ENCODE measurements at places on chromosomes 7 and 10.

- no peak for DNase-seq
Measured at GRCh38 chr7:78066599-78066998, 268.0 kb downstream of the PHTF2 start.

- no peak for DNase-seq
Measured at GRCh38 chr10:133044401-133044811, 43.3 kb upstream of the ADGRA1 start.

GRCh38 chr7:158602905-158603772, 15.5 kb upstream of the PTPRN2 start:
- no peak for DNase-seq

DNA sequence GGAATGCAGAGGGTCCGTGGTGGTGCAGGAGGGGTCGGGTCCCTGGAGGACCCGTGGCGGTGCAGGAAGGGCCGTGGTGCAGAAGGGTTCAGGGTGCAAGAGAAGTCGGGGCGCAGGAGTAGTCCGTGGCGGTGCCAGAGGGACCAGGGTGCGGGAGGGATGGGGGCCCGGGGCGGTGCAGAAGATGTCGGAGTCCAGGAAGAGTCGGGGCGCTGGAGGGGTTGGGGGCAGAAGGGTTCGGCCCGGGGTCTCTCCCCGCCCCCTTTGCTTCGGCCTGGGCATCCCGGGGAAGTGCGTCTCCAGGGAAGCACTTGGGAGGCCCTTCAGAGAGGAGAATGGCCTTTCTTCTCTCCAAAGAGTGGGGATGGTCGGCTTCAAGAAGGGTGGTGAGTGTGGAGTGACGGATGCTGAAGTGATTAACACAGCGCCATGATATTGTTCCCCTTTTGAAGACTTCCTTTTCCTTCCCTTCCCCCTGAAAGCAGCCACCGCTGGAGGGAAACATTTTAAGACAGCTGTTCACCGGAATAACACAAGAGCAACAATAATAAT, 997 bp downstream of the WDR37 start:
- no peak for DNase-seq

GRCh38 chr7:26368542-26368941, 76.9 kb downstream of the SNX10 start:
- no peak for DNase-seq

DNA sequence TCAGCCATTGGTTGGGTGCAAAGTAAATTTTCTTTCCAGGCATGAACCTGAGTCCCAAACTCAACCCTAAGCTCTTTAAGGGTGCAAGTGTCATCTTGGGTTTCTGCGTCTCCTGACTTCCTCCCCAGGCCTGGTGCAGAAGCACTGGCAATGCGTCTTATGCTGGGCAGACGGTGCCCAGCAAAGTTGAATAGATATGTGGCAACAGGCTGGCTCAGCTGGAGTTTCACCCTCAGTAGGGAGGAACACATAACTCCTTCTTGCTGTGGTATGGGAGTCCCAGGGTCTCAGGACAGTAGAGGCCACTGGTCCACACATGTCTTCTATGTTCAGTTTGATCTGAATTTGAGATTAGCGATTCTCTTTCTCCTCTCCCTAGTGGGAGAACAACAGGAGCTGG, 181.3 kb downstream of the RPS24 start:
- DNase-seq = no peak

GRCh38 chr7:7694542-7694941, 23.9 kb downstream of the RPA3 start:
- no peak for DNase-seq

- DNase-seq = no peak
Measured at GRCh38 chr10:60212195-60212594, 177.5 kb downstream of the ANK3 start.

- no peak for DNase-seq
Measured at GRCh38 chr7:101418694-101419093, 56.0 kb downstream of the COL26A1 start.

GRCh38 chr7:25348104-25348503, 119.8 kb upstream of the NPVF start:
- no peak for DNase-seq

DNA sequence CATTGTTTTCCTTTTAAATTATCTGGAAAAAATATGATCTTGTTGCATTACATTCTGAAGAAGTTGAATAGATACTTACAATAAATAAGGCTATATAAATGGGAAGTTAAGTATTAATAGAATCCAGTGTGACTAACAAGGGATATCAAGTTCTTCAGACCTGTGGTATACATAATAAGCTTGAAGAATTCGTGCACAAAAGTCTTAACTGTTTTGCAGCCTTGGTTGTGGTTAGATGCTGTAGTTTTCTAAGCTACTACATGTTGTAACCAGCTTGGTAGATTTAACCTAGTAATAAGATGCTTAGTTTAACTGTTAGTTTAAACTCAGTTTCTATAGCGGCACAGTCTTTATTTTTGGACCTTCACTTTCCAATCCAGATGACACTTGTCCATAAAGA, 106.2 kb upstream of the GLCCI1 start:
- no peak for DNase-seq

DNA sequence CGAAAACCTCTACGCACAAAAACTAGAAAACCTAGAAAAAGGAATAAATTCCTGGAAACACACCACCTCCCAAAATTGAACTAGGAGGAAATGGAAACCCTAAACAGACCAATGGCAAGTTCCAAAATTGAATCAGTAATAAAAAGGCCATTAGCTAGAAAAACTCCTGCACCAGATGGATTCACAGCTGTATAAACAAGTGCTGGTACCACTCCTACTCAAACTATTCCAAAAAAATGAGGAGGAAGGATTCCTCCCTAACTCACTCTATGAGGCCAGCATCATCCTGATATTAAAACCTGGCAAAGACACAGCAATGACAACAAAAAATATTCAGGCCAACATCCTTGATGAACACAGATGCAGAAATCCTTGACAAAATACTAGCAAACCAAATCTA, 228.2 kb downstream of the CHRM2 start:
- DNase-seq = no peak

Data from stimulated activated CD4-positive, alpha-beta T cell treated with anti-CD3 and anti-CD28 coated beads, Interleukin-15, amount 100 ng/mL, for 1 hour (primary cell).